ENCODE measurements at places on chromosomes 5 and 9.
A peak's percentile ranks its signal among the peaks of the same experiment; 100 is the strongest.

DNA sequence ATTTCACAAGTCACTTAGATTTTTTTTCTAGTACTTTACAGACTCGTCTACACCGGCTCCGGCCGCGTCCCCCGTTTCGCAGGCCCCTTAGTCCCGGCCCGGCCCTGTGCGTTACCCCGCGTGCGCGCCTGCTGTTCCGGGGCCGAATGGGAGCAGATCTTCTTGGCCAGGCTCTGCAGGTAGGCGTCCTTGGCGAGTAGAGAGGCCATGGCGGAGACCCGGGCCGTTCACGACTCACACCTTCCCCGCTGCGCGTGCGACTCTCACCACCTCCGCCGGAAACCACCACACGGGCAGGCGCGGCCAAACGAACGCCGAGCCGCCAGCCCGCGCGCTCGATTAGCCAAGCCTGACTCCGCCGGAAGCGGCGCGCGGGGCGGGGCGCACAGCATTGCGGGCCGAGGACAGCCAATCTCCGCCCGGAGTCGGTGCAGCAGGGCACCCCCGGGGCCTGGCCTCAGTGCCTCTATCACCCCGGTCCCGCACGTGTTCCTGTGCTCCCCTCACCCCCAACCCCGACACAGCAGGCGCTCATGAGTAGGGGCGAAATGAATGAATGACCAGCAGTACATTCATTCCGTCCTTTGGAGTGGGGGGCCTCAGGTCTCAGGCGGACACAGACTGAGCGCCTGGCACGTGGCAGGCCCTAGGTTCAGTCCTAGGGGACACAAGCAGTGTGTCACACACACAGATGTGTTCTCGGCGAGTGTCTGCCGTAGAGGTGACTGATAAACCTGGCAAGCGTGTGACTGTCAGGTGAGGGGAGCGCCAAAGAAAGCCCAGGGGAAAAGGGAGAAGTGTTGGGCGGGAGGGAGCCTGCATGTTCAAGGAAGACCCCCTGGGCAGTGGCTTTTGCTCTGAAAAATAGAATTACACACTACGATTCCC lies at the start of gene SURF6:
Gene SURF6, minus strand, starts transcription at position 265 of the 888 bp plus-strand sequence. Its CDS starts 56 bp downstream, at position 209.
- DNase-seq = peak; percentile 87

- DNase-seq = no peak
Measured at GRCh38 chr9:91240596-91241165, 121.0 kb downstream of the AUH start.

DNA sequence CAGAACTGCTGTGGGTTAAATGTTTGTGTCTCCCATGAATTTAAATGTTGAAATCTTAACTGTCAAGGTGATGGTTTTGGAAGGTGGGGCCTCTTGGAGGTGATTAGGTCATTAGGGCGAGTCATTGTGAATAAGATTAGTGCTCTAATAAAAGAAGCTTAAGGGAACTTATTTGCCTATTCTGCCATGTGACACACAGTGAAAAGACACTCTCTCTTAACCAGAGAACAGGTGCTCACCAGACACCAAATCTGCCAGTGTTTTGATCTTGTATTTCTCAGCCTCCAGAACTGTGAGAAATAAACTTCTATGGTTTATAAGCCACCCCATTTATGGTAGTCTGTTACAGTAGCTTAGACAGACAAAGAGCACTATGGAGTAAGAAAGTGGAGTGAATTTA lies 117.9 kb upstream of the SV2C start:
- DNase-seq = no peak

DNA sequence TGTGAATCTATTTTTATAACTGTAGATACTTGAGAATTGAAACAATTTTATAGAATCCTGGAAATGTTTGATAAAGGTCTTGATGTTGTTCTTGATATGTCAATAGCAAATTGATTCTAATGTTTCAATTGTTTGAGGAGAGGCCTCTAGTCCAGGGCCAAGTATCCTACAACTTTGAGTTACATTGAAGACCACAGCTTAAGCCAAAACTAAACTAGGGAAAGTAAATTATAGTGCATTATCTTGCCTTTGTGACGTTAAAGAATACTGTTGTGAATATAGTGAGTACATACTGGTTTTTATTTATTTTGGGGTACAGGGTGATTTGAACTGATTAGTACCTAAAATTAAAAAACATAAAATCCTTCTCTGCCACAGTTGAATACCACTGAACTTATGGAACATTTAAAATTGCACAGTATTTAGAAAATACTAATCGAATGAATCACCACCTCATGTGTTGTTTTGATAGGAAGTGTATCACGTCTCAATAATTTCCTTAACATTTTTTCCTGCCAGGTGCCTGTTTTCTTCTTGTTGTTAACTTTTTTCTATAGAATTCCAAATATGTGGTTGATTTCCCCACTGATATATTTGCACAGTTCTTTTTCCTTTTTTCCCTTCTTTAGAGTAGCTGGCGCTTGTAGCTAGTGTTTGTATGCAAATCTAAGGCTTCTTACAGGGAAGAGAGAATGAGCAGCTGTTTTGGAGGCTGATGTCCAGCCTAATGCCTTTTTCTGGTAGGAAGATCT lies 12.5 kb downstream of the ARHGEF28 start:
- DNase-seq = no peak

GRCh38 chr5:568809-569208 lies 43.3 kb upstream of the CEP72 start:
- DNase-seq = no peak

- DNase-seq = no peak
Measured at GRCh38 chr5:141942185-141942857, 15.7 kb downstream of the PCDH12 start.

DNA sequence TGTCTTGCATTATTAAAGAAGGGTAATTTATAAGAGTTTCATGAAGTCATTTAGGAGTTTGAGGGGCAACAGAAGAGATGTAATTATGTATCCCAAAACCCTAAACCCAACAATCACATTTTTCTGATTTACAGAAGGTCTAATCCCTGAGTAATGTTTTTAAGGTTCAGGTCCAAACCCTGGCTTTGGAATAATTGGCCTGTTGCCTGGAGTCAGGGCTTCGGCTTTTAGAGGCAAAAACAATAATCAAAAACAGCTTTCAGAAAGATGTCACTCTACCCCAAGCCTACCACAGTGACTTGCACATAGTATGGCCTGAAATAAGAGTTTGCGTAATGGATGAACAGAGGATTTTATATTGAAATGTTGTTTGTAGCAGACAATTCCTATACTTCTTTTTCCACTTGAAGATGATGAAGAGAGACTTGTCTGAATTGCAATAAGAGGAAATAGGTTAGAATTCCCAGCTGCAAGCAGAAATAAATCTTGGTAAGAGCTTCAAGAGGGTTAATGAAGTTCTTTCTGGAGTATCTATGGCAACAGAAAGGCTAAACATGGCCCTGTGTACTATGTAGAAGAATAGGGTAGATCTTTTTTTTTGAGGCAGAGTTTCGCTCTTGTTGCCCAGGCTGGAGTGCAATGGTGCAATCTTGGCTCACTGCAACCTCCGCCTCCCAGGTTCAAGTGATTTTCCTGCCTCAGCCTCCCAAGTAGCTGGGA lies 152.0 kb downstream of the GPBP1 start:
- no peak for DNase-seq
